ENCODE measurements at places on chromosomes 5 and 9. TPM values are rescaled to one million over a fixed set of nuclear protein-coding genes. Genes with fewer than 3 reads are reported as not detected.
A peak's percentile ranks its signal among the peaks of the same experiment; 100 is the strongest.

DNA sequence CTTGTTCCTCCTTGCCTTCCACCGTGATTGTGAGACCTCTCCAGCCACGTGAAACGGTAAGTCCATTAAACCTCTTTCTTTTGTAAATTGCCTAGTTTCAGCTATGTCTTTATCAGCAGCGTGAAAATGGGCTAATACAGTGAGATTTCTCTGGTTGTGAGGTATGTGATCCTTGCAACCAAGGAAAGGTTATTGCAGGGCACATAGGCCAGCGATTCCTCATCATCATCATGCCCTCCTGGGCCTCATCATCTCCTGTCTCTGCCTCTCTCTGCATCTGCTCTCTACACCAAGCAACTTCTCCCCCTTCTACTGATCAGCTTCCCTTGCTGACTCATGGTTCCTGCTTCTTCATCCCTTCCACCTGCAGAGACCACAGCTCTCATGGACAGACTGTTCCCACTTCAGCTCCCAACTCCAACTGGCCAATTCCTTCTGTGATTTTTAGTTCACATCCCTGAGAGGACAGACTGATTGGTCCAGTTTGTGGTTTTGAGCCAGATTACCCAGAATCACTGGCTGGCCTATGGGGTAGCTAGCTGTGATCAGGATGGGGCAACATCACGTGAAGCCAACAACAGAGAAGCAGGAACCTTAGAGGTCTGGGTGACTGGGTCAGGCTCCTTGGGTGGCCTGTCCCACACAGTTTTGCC, 53.1 kb downstream of the LIX1 start:
- DNase-seq: no peak

ADAM19 gene
- polyA plus RNA-seq: 2.6 TPM

GRCh38 chr5:114120166-114120565, 241.7 kb upstream of the KCNN2 start:
- DNase-seq: no peak

- no peak for DNase-seq
These were observed 168.5 kb upstream of the GAS1 start for GRCh38 chr9:87115785-87116184.

- no peak for DNase-seq
These were observed 98.0 kb upstream of the NR3C1 start for GRCh38 chr5:143501310-143502044.

DNA sequence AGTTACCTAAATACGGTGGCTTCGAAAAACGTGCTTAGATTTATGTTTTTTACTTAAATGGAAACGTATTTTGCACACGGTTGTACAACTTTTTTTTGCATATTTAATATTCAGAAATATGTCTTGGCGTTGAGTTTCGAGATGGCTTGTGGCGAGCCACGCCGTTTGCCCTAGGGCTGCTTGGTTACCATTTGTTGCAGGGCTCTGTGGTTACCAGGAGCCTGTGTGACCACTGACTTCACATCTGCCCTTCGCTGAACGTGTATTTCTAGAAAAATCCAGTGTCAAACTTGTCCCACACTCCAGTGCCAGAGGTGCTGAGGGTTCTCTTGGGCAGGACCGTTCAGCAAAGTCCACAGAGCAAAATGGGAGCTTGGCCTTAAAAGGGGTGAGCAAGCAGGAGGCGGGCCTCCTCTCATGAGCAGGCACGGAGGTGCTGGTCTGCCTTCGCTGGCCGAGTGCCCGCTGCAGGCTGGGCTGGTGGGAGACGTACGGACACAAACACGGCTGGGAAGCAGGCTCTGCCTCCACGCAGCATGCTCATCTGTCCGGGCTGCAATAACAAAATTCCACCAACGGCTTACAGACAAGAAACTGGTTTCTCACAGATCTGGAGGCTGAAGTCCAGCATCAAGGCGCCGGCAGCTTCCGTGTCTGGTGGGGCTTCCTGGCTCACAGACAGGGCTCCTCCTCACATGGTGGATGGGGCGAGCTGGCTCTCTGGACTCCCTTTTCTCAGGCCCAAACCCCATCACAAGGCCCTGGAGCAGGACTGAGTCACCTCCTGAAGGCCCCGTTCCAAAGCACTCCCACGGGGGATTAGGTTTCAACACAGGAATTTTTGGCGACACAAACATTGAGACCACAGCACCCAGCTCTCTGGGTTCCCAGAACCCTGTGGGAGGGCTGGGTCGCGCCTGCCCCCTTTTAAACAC, 5.4 kb downstream of the MRPL36 start:
- no peak for DNase-seq

DNA sequence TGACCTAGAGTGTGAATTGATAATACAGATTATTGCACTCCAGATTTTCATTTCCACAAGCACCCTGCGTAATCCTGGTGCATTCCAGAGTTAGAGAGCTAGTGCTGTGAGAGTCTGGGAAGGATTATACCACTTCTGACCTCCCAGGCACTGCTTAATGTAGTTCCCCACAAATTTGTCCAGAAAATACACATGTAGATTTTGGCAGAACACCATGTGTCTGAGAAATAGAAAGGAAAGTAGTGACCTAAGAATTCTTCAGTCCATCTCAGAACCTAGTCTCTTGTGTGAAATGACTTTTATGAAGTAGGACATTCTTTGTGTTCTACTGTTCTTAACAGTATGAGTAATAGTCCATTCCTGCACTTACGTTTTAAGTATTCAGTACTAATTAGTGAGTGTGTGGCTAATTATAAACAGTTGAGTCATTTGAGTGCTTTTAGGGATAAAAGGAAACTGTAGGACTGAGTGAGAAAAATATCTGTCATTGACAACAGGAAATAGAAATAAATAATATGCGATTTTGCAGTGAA, 27.8 kb upstream of the PTPDC1 start:
- DNase-seq: no peak

DNA sequence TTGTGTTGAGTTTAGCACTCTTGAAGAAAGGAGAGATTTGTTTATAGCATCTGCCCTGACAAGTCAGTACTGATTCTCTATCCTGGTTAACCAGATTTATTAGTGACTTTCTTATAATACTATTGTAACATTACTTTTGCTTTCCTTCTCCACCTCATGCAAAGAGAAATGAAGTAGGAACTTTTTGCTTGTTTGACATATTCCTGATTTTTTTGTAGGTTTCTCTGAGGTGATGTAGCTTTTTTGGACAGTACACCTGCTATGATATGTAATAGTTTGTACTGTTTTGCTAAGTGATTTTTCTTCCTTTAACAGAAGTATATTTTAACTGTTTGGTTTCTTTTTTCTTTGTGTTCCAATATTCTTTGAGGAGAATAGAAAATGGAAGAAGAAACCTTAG, 117.7 kb downstream of the ZCCHC7 start:
- DNase-seq: no peak

- DNase-seq: no peak
These were observed 43.4 kb downstream of the DPYSL3 start for GRCh38 chr5:147466360-147466980.

GRCh38 chr5:174636094-174636493, 88.3 kb upstream of the MSX2 start:
- no peak for DNase-seq

CCNO gene
- polyA plus RNA-seq: 1.1 TPM

- no peak for DNase-seq
These were observed 69.6 kb upstream of the PRRC1 start for GRCh38 chr5:127447827-127448226.

DNA sequence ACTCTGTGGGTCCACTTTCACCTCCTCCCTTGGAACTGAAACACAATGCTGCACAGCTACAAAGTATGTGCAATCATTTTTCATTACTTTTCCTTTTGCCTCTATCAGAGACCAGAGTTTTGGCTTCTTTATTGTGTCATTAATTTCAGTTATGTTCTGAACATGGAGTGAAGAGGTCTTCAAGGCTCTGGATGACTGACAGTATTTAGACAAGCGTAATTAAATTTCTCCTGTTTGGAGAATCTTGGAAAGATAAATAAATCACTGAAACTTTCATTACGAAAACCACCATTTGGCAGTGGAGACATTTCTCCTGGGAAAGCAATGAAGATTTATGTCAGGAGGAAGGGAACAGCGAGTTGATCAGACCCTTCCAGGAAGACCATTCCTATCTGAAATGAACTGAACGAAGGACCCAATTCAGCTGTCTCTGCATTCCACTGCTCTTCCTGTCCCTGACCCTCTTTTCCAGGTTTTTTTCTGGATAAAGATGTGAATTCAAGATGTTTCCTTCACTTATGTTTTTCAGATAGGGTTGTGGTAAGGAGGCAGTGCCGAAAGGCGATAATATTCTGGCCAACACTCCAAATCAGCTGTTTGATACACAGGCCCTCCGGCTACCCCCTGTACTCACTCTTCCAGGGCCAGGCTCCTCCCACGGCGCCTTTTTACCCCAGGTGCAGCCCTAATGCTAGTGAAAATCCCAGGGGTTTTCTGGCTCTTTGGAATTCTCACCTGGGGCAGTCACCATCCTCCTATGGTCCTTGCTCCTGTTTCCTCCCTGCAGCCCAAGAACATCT, 77.2 kb upstream of the OSMR start:
- no peak for DNase-seq

GRCh38 chr9:86500667-86501435, 146.6 kb upstream of the TUT7 start:
- DNase-seq: peak; percentile 17

GRCh38 chr5:33227247-33227646, 213.5 kb upstream of the TARS1 start:
- no peak for DNase-seq

IFNA21 gene
- not detected for polyA plus RNA-seq

- no peak for DNase-seq
These were observed 478.2 kb upstream of the TNC start for GRCh38 chr9:115596021-115596745.

IL4 gene
- not detected for polyA plus RNA-seq

ISL1 gene
- polyA plus RNA-seq: 1.9 TPM

ZBED3 gene
- 4.8 TPM for polyA plus RNA-seq

FOXD4L5 gene
- not detected for polyA plus RNA-seq

- no peak for DNase-seq
These were observed 1427.7 kb upstream of the C9orf72 start for GRCh38 chr9:29001006-29001405.

GRCh38 chr5:143233031-143233430, 170.5 kb downstream of the NR3C1 start:
- no peak for DNase-seq

- no peak for DNase-seq
These were observed 14.2 kb upstream of the SUB1 start for GRCh38 chr5:32571128-32571527.

DNA sequence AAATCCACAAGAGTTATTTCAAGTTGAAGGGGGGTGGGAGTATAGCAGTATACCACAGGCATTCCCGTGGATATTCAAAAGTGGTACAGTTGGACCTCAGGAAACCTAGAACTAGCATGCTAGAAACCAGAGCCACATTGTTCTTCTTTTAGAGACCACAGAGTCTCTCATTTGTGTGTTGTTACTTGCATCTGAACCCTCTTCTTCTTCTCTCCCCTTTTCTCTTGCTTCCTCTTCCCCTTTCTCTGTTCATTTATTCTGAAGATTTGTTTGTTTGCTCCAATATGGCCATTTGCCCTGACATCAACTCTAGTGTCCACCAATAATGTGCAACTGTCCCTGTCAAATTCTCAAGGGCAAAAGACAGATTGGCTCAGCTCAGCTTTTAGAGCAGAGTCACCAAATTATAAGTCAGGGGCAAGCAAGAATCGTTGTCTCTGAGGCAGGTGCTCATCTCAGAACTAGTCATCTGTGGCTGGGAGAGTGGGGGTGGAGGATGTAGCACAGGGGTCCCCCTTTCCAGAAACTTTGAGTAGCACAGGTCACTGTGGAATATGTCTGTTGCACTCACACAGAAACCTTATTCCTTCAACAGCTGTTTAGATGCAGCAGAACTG, 321.1 kb downstream of the ARRDC3 start:
- DNase-seq: no peak

GRCh38 chr5:107919361-107919760, 248.6 kb upstream of the EFNA5 start:
- DNase-seq: no peak

DNA sequence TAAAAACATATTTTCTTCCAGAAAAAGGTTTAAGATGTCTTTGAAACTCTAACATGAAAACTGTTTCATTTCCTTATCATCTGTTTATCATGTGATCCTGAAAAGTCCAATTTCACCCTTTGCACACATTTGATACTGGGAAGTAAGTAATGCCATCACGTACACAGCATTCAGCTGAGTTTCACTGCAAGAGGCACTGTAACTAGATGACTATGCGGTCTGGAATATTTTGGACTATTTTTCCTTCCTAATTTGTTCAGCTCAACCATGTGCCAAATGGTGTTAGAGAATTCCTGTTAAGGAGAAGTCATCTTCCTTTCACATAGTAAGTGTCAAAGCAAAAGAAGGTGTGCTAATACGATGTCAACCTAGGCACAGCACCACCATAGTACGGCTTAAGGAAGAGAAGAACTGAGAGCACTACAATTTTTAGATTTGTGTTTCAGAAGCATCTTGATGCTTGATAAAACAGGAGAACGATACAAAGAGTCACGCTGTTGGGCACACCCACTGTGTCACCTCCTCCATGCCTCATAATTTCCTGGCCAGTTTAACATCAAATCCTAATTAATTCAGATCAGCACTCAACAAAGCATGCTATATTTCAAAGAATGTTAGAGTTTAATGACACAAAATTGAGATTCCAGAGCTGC, 77.5 kb downstream of the GNAQ start:
- DNase-seq: no peak

DNA sequence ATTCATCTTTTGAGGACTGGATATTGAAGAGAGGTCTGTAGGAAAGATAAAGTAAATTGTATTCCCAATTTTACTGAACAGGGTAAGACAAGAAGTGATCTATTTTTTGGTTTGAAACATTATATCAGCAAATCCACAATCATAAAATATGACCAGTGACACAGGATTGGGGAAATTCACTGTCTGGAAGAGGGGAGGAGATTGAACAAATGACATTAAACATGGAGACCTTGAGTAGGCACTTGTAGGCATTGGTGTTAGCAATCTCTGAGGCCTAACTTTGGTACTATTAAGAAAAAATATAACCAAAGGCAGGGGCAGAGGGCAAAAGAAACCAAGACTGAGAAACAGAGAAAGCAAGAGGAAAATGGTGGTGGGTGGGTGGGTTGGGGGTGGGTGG, 132.6 kb upstream of the TMEM161B start:
- no peak for DNase-seq

GABRA6 gene
- polyA plus RNA-seq: not detected

All from adrenal gland (tissue), 19 donors.